ENCODE measurements at places on chromosomes 3 and 15. TPM values are rescaled to one million over a fixed set of nuclear protein-coding genes. Genes with fewer than 3 reads are reported as not detected.

- no peak for DNase-seq
Measured at GRCh38 chr3:122469659-122470058, 45.1 kb downstream of the KPNA1 start.

The FOXL2 gene
- not detected for polyA plus RNA-seq

The TMEM40 gene
- polyA plus RNA-seq = 2.2 TPM

DNA sequence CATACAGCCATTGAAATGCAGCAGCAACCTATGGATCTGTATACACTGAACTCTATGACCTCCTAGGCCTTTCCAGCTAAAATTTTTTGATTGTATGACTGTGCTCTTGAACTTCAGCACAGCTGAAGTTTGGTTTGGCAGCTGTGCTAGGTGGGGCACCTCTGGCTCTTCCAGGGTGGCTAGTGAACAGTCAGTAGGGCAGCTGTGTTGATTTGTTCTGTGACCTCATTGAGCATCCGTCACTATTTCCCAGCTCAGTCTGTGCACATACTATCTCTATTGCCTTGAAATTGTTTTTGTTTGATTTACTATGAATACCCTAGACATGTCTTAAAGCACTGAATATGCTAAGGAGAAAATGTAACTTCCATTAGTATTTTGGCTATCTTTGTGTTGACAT lies 363.2 kb upstream of the NAALADL2 start:
- DNase-seq = no peak

DNA sequence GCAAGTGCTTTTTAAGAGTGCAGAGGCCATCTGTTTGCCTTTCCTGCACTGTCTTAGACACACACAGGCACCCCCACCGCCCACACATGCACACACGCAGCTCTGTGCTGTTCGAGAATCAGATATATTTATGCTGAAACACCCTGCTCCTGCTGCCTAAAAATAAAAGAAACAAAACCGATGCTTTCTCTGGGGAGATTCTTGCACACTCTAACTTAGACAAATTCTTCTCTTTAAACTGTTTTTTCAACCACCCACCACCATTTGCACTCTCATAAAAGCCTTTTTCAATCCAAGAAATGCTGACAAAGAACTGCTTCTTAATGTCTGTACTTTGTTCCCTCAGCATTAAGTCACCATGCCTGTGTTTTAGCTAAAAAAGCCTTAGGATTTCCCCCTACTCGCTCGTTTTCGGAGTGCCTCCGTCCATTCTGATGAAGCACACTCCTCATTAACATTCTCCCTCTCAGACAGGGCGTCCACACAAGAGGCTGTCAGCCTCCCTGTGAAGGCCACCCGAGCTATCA lies 26.2 kb downstream of the SLC12A8 start:
- DNase-seq = no peak

- DNase-seq = no peak
Measured at GRCh38 chr3:64642327-64643151, 45.3 kb downstream of the ADAMTS9 start.

DNA sequence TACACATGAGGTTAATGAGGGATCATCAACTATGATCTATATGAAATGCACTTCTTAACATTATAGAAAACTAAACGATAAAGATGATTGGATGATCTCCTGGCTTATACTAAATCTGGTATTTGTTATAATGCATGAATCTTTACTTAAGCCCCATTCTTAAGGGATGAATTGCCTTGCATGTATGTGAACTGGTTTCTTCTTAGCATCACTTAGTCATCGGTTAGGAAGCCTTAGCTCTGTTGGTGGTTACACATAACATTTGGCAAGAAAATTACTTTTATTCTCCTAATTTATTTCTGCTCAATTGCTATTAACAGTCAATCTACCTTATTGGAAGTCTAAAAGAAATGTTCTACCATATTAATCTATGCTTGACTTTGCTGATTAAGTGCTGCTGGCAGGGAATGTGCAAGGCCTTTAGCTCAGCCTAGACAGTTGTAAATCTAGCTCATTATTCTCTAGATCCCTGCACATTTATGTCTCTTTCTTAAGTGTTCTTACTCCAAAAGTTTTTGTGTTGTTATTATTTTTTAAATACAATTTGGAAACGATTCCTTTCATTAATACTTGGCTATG lies 356.0 kb downstream of the ZPLD1 start:
- DNase-seq = peak; percentile 28

The ROPN1B gene
- polyA plus RNA-seq = 1.2 TPM

DNA sequence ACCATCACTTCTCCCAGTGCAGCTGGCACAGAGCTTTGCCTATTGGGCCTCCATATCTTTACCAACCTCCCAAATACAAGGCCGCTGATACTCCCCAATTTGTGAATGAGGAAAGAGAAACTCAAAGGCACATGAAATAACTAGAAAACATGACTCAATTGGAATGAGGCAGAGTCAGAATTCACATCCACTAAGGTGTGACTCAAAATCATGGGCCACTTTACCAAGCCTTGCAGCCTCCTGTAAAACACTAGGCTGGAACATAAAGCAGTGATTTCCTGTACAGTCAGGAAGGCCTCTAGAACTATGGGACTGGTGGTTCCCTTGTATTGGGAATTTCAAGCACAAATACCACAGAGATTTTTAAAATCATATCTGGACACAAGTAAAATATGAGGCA lies 128.6 kb downstream of the DCLK3 start:
- no peak for DNase-seq

The C2CD4A gene
- polyA plus RNA-seq = not detected

All from left lung (tissue), 14 donors.